ENCODE measurements at places on chromosomes 11 and 22.

DNA sequence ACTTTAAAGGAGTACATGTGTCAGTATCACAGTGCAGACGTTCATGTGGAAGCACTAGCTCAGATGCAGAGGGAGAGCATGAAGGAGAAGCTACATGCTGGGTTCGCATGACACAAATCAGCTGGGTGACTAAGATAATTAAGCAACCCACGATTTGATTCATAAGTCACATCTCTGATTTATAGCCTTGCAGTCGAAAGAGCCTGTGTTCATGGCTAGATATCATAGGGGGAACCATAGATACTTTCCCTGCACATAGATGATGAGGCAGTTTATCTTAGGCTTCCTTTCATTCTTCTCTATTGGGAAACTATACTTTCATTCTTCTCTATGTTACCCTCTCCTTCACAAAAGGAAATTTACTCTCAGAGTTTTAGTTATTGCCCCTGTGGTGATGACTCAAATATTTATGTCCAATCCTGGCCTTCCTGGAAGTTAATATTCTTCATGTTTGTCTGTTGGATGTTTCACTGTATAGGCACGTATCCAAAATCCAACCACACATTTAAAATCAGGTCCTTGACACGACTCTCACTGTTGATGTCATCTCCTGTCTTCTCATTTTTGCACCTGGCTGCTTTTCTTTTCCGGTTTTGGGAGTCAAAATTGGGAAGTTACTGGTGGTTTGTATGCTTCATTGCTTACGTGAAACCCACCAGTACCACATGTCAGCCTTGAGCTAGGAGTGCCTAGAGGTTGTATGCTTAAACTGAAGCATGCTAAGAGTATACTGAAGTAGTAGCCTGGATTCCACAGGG is 56.3 kb upstream of the SLC5A12 start:
- no peak for DNase-seq

GRCh38 chr11:122816761-122817520 is 21.4 kb upstream of the CRTAM start:
- DNase-seq = no peak

DNA sequence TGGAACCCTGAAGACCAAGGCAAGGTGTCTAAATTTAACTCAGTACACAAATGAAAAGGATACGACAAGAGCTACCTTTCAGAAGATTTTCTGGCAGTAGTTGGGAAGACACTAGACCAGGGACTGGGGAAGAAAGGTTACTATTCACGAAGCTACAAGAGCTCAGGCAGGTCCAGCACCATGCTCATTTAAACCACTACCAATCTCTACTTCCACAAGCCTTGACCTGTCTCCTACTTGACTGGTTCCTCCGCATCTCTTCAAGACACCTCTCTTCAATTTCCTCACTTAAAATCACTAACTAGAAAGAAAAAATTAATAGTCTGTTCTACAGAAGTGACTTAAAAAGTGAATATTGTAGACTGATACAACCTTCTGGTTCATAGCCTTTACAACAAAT is 22.9 kb downstream of the TCF20 start:
- DNase-seq = no peak

DNA sequence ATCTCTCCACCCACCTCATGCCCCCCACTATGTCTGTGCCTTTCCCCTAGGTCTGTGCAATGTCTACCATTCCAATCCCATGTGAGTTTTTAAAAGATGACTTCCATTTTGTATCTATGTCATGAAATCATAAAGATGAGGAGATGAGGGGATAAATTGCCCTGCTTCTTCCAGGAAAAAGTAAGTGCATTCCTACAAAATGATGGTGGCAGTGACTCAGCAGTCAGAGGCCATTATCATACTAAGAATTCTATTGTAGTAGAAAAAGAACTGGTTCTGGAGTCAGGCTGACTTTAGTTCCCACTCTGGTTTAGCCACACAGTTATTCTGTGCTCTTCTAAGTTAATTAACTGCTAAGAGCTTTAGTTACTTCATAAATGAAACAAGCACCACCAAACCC is 89.6 kb upstream of the API5 start:
- DNase-seq = no peak

GRCh38 chr11:10902301-10903063 is 44.6 kb upstream of the ZBED5 start:
- DNase-seq = no peak

- DNase-seq = no peak
Observed at GRCh38 chr22:47059076-47059475, 296.6 kb downstream of the TBC1D22A start.

DNA sequence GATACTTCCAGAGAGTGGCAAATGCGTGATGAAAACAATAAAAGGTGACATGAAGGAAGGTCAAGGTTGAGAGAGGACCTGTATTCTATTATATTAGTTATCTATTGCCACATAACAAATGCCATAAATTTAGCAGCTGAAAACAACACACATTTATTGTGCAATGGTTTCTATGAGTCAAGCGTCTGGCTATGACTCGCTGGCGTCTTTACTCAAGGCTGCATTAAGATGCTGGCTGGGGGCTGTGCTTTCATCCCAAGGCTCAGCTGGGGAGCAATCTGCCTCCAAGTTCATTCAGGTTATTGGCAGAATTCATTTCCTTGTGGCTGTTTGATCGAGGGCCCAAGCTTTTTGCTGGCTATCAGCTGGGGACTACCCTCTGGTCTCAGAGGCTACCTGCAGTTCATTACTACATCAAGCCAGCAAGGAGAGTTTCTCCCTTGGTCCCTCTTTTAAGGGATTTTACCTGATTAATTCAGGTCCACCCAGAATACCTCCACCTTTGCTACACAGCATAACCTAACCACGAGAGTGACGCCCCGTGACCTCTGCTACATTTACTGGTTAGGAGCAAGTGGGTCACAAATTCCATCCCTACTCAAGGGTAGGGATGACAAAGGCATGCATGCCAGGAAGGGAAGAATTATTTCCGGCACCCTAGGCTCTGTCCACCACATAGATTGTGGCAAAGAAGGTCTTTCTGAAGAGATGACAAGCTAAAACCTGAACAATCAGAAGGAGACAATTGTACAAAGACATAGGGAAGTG is 549.1 kb downstream of the MN1 start:
- DNase-seq = no peak

- DNase-seq = no peak
Observed at GRCh38 chr22:45166932-45167331, 3.2 kb downstream of the NUP50 start.

GRCh38 chr11:86488553-86488952 is 113.9 kb downstream of the CCDC81 start:
- peak; percentile 61 for DNase-seq

DNA sequence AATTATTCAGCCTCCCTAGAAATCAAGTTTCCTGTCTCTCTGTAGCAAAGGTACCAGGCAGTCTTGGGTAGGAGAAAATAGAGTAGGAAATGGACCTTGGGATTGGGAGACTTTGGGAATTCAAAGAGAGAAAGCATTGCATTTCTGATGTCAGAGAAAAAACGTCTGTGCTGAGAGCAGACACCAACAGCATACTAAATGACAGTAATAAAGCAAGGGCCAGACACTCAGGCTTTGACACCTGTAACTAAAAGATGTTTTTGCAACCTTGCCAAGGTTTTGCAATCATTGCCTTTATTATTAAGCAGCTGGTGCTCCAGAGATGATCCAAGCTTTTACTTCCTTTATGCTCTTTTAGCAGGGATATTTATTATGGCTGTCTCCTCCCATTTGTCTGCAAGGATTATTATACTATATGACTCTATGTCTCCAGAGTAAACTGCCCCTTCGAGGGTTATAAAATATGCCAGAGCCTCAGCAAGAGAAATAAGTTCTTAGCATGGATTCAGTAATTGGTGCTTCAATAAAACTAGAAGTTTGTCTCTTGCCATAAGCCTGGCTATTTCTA is 85.2 kb upstream of the GRAMD1B start:
- no peak for DNase-seq

GRCh38 chr11:2186669-2187279 is 15.2 kb upstream of the TH start:
- DNase-seq = no peak

DNA sequence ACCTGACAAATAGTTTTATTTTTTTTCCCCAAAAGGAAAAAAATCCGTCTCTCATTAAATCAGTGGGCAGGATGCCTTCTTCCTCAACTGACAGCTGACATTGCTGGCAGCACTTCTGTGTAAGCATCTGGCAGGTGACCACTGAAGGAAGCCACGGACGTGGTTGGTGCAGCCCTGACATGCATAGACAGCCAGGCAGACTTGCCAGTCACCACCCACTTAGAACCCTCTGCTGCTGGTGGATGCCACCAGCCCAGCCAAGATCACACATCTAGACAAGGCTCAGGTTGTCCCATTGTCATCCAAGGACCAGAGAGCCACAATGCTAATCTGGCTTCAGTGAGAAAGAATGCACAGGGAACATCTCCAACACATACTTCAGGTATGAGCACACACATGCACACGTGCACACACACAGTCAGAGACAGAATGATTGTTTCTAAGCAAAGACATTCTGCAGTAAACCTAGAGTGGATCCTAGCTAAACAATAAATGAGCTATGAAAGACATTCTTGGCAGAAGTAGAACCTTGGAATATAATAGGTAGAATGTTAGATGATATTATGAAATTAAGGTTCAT is 49.8 kb upstream of the BMAL1 start:
- no peak for DNase-seq

GRCh38 chr11:126740846-126741245 is 259.7 kb downstream of the KIRREL3 start:
- DNase-seq = no peak

DNA sequence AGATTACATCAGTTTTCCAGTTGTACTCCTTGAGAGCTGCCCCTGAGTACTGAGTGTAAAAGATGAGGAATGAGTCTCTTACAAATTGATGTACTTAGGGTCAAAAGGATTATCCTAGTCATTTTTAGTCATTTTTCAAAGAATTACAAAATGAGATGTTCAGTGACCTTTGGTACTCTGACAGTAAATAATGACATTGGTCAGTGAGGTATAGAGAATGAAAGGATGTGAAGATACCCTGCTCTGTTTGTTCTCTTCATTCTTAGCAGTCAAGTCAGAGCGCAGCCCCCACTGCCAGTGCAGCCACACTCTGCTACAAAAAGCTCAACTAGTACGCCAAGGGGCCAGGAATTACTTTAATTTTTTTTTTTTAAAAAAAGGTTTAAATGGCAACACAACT is 4.1 kb upstream of the ESAM start:
- no peak for DNase-seq

- no peak for DNase-seq
Observed at GRCh38 chr11:122686111-122686510, 30.6 kb downstream of the UBASH3B start.

- DNase-seq = no peak
Observed at GRCh38 chr11:2442589-2442988, 1.7 kb downstream of the TRPM5 start.

GRCh38 chr22:45285263-45286058 is 712 bp downstream of the UPK3A start:
- DNase-seq = no peak

DNA sequence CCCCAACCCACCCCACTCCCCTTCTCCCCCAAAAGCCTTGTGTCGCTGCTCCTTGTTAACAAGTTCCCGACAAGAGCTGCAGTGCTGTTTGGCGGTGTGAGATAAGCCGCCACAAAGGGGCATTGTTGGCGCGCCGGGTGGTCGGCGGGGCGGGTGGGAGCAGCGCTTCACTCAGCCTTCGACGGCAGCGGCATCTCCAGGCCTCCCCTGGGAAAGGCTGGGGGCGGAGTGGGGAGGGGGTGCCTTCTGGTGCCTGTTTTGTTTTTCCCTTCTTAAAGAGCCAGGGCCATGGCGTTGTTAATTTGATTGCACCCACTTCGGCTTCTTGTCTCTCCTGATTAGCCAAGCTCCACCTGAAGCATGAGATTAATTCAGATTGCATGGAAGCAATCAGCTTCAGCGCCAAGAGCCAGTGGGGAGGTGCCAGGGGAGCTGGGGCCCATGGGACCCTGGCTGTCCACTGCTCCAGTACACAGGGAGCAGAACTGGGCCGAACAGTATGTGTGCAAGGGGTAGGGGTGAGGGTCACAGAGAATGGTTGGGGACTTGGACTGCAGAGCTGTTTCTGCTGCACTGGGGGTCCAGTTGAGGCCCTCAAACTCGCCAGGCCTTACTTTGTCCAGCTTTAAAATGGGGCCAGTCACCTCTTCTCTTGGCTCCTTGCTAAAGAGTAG is 165.1 kb downstream of the CEP164 start:
- DNase-seq = no peak

- DNase-seq = no peak
Observed at GRCh38 chr11:1924646-1925372, 5.3 kb downstream of the TNNT3 start.

DNA sequence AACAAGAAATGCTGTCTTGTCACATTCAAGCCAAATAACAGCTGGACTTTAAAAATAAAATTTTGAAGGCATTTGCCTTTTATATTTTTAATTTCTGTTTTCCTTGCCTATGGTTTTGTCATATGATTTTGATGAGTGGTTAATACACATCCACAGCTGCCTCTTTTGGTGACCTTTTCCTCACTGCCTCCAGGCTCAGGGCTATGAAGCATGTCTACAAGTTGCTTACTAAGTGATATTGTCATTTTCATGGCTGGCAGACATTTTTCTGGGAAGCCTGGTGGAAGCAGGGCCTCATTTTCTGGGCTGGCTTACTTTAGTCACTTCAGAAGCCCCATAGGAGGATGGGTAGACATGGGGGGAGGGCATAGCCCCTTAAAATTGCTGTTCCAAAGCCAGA is 344.9 kb downstream of the SOX6 start:
- DNase-seq = no peak

- DNase-seq = no peak
Observed at GRCh38 chr11:59654893-59655292, 13.9 kb downstream of the PATL1 start.

DNA sequence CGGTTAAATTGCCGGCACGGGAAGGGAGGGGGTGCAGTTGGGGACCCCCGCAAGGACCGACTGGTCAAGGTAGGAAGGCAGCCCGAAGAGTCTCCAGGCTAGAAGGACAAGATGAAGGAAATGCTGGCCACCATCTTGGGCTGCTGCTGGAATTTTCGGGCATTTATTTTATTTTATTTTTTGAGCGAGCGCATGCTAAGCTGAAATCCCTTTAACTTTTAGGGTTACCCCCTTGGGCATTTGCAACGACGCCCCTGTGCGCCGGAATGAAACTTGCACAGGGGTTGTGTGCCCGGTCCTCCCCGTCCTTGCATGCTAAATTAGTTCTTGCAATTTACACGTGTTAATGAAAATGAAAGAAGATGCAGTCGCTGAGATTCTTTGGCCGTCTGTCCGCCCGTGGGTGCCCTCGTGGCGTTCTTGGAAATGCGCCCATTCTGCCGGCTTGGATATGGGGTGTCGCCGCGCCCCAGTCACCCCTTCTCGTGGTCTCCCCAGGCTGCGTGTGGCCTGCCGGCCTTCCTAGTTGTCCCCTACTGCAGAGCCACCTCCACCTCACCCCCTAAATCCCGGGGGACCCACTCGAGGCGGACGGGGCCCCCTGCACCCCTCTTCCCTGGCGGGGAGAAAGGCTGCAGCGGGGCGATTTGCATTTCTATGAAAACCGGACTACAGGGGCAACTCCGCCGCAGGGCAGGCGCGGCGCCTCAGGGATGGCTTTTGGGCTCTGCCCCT is 529 bp upstream of the CCND1 start:
- DNase-seq = no peak
